ENCODE measurements at places on chromosomes 1 and 21.

DNA sequence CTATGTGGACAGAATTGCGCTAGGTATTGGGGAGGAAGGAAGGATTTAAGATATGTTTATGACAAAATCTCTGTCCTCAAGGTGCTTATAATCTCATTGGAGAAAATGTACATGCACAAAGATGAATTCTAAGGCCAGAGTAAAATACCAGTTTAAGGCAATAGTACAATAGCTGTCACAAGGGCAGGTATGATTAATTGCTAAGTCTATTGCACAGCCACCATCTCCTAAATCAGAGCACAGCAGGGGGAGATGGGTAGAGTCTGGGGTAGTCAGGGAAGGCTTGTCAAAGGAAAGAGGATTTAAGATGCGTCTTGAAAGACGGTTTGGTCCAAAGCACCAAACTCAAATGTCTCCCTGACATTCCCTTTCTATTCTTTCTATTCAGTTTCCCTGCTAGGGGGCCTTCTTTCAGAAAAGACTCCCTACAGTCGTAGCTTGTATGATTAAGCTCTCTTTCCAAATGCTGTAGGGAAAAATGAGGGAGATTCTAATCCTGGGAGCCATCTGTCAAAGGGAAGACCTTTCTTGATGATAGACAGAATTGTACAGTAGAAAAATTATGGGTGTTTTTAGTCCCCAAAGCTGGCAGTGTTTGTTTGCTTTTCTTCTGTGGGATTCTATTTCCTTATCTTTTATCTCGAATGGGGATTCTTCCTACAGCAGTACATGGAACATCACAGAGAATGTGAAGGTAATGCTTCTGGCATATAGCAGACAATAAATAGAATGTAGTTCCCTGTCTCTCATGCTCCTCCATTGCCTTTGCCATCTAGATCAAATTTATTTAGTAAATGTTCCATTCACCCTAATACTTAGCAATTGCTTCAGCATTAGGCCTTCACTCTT lies 107.6 kb upstream of the NFIA start:
- no peak for DNase-seq

DNA sequence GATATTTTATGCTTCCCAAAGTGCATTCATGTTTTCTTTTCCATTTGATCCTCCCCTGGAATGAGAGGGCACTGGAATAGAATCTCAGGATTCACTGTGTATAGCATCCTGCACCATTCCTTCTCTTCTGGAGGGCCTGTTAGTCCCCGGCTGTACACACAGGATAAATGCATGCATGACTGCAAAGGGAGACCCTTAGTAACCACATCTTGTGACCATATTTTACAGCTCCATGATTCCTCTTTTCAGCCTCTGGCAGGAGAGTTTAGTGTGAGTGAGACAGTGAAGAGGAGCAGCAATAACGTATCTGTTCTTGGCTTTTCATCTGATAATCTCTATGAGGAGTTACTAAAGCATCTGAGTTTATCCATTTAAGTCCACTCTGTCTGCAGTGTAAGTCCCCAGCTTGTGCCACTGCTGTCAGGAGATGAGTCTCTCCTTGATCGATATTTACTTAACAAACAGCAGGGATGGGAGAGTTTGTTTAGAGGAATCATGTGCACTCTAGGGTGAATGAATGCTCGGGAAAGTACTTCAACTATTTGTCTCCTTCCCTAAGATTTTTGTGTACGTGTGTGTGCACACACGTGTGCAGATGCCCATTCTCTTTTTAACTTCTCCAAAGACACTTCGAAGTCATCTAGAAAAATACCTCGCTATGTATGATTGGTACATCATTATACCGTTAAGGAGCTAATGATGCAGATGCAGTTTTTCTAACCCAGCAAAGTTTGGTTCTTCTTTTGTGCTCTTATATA lies 41.1 kb downstream of the PROX1 start:
- DNase-seq: no peak

DNA sequence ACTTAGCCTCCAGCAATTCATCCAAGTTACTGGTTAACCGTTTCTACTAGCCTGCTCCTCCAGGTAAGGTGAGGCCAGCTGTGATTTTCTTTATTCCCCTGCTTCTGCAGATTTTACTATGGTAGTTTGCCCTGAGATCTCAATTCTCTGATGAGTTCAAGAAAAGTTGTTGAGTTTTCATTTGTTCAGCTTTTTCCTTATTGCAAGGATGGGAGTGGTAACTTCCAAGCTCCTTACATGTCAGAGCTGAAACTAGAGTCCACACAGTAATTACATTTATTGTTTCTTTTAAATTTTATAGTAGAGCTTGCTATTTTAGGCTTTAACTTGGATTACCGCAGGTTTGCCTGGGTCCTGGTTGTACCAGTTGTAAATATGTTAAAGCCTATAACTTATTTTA lies 76.9 kb upstream of the ZRANB2 start:
- no peak for DNase-seq

- DNase-seq: no peak
Observed at GRCh38 chr1:78535286-78535685, 44.5 kb downstream of the PTGFR start.

DNA sequence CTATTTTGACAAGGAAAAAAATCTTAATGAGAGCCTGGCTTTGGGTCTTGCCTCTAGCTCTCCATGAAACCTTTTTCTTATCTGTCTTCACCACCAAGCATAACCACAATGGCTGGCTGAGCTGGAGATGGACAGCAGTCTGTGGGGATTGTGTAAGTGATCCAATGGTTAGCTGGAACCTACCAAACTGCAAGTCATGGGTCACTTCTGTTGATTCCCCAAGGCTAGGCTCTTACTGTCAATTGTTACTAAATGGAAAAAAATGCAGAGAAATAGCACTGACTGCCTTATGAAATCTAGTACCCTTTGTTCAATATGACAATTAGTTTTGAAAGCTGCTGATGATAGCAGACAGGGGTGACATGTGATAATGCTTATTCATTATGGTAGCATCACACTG lies 359.0 kb downstream of the ST6GALNAC3 start:
- no peak for DNase-seq

DNA sequence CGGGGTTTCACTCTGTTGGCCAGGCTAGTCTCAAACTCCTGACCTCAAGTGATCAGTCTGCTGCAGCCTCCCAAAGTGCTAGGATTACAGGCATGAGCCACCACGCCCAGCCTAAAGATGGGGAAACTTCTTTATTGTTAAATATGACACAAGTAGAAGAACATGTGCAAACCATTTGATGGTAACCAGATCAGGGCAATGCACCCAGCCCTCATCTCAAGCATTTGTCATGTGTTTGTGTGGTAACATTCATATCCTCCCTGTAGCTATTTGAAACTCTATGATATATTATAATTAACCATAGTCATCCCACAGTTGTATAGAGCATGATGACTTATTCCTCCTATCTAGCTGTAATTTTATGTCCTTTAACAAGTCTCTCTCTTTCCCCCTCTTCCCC lies 119.5 kb upstream of the TMPRSS2 start:
- no peak for DNase-seq

DNA sequence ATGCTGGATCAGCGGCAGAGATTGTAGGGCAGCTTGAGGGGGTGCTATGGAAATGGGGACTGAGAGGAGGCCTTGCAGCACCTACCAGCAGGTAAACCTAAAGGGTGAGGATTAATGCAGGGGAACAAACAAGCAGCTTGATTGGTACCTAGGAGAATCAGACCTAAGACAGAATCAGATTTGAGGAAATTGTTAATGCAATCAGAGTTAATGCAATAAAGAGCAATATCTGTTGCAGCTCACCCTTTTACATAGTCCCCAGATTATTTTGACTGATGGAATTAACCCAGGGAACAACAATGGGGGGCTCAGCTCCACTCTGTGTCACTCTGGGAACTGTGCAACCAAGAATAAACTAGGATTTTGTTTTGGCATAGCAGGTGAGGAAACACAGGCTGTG lies 64.5 kb downstream of the ZC3H11B start:
- DNase-seq: no peak

GRCh38 chr1:56758135-56758534 lies 61.1 kb downstream of the FYB2 start:
- peak; percentile 10 for DNase-seq

DNA sequence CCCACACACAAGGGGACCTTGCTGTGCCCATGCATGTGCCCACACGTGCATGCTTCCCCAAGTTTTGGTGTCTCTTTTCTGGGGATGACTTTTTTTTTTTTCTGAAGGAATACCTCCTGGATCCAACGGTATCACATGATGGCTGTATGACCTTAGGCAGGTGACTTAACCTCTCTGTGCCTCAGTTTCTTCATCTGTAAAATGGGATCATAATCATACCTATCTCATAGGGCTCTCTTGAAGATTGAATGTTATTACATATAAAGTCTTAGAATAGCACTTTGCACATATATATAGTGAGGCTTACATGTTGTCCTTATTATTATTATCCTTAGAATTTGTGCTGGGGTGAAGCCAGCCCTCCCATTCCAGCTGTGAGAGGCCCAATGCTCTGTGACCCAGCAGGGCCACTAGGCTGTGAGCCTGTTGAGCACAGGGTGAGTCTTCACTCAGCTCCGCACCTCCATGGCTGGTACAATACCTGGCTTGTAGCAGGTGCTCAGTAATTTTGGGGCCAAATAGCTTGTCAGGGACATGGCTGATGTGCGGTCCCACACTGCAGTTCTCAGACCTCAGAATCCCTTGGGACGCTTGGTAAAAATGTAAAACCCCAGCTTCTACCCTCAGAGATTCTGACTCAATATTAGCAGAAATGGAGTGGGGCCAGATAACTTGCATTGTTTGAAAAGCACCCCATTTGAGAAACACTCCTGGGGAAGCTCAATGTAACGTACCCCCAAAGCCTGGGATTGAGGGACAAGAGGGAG lies 20.6 kb downstream of the STUM start:
- DNase-seq: no peak

DNA sequence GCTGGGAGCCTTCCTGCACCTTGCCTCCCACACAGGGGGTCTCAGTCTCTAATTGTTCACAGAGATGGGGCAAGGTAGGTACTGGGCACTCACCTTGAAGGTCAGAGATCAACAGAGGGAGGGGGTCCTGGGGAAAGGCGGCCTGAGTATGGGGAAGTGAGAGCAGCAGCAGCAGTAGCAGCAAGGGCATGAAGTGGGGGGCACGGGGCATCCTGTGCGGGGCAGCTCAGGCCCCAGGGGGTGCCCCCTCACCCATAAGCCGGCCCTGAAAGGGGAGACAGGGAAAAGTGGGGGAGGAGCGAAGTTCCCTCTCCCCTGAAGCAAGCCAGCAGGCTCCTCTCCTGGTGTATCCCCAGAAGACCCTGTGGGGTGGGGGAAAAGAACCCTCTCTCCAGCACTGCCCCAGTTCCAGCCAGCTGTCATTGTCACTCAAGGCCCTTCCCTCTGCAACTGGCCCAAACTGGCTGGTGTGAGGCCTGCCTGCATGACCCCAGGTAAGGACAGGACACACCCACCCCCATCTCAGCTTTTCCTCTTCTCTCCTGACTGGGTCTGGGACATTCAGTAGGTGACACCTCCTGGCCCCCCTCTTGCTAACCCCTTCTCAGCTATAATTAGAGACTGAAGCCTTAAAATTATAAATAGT lies 3.9 kb downstream of the SEMA6C start:
- no peak for DNase-seq

All from dermis microvascular lymphatic vessel endothelial cell (primary cell).